ENCODE measurements at places on chromosomes 12 and 14.

DNA sequence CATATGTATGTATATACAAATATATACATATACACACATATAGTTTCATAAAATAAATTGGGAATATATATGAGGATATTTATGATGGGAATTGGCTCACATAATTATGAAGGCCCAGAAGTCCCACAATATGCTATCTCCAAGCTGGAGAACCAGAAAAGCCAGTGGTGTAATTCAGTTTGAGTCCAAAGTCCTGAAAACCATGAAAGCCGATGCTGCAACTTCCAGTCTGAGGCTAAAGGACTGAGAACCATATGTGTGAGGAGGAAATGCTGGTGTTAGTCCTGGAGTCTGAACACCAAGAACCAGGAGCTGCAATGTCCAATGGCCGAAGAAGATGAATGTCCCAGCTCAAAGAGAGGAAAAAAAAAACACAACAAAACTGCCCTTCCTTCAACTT lies 65.5 kb upstream of the PRKD1 start:
- DNase-seq, result no peak

GRCh38 chr12:27516625-27517024 lies 7.4 kb upstream of the PPFIBP1 start:
- no peak for DNase-seq

DNA sequence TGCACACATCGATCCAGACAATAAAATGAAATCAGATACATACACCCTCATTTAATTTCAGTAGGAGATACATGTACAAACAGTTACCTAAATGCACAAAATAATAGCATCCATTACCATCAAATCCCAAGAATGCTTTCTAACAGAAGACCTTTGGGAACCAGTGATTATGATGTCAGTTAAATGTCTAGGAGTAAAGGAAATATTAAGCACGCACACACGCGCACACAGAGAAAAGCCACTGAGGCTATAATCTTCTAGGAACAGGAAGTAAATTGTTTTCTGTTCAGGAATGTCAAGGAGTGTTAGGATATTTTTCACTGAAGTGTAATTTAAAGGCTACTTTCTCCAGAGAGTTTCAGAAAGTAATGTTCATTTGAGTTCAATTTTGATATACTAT lies 250.1 kb downstream of the MDGA2 start:
- no peak for DNase-seq

DNA sequence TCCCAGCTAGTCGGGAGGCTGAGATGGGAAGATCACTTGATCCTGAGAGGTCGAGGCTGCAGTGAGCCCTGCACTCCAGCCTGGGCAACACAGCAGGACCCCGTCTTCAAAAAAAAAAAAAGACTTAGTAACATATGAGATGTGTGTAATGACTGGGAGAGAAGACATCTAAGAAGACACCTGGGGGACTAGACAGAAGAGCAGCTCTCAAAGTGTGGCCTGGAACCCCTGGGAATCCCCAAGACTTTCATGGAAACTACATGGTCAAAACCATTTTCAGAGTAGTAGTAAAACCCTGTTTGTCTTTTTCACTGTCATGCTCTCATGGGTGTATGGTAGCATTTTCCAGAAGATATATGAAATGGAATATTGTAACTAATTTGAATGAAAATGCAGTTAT lies 45.3 kb downstream of the R3HDM2 start:
- DNase-seq, result no peak

GRCh38 chr14:102079700-102079979 lies 7.2 kb downstream of the HSP90AA1 start:
- DNase-seq, result no peak

GRCh38 chr12:51848841-51849735 lies 570 bp upstream of the FIGNL2 start:
- no peak for DNase-seq

DNA sequence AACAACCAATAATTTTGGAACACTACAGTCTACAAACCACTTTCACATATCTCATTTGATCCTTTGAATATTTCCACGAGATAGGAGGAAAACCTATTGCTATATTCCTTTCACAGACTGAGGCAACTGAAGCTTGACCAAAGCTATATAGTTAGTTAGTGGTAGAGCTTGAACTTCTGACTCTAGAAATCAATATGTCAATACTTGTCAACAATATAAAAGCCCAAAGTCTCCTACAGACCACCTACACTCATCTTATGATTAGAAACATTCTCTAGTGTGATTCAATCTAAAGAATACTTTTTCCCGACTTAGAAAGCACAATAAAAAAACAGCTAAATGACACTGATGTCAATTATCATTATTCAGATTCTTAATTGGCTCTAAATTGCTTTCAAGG lies 139.4 kb downstream of the RPS29 start:
- no peak for DNase-seq

Measured in AG10803 (cell line).